ENCODE measurements at places on chromosomes 16 and 17.

GRCh38 chr16:48441863-48442279 lies 56.7 kb upstream of the SIAH1 start:
- no peak for DNase-seq

DNA sequence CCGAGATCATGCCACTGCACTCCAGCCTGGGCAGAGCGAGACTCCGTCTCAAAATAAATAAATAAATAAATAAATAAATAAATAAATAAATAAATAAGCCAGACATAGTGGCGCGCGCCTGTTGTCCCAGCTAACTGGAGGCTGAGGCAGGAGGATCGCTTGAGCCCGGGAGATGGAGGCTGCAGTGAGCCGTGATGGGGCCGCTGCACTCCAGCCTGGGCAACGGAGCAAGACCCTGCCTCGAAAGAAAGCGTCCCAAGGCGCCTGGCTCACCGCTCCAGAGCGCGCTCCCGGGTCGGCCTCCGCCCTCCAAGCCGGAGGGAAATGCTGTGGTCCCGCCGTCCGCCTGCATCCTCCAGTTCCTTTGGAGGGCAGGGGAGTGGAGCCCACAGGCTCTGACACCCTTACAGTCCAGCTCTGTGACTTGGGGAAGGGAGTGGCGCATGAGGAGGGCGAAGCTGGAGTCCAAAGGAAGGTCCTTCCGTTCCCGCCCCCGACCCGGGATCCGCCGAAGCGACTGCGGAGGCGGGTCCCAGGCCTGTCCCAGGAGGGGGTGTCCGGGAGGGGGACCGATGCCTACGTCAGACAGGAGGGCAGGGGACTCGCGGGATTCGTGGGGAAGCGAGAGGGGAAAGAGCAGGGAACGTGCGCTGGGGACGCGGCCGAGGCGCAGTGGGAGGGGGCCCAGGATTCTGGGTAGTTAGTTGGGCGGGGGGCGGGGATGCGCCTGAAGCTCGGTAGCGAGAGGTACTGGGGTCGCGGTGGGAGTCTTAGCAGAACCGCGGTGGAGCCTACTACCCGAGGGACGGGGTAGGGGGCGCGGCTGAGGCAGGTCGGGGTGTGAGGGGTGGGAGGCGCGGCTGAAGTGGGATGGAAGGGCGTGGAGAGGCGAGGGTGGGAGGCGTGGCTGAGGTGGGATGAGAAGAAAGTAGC lies 8.4 kb upstream of the TRPV2 start:
- DNase-seq, result no peak

DNA sequence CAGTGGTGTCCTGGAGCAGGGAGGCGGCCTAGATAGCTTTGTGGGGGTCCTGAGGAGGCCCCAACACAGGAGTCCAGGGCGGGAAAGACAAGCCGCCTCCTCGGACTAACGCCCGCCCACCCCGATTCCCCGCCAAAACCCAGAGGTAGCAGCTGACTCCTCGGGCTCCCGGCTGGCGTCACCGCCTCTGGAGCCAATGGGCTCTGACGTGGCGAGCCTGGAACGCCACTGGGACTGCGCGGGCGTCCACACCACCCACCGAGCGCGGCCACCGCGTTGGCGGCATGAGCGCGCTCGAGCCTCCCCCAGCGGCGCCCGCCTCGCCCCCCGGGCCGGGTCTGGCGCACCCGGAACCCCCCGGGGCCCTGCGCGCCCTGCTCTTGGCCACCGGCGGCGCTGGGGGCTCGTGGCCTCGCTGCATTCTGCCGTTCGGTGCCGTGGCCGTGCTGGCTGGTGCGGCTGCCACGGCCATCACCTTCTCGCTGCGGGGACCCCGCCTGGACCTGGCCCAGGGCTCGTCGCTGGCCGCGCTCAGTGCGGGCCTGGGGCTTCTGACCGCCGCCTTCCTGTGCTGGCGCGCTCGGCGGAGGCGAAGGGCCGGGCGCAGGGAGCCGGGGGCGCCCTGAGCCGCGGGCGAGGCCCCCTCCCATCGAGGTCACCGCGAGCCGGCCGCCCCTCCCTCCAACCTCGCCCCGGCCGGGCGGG lies 3.4 kb upstream of the NTN3 start:
- DNase-seq, result no peak

GRCh38 chr16:26212599-26212998 lies 520.8 kb downstream of the HS3ST4 start:
- DNase-seq, result no peak

- DNase-seq, result no peak
Measured at GRCh38 chr17:74190154-74190553, 13.3 kb upstream of the RPL38 start.

- DNase-seq, result no peak
Measured at GRCh38 chr16:88131256-88131655, 180.0 kb downstream of the BANP start.

GRCh38 chr16:3938843-3939624 lies 58.5 kb upstream of the CREBBP start:
- DNase-seq, result peak; percentile 44
